Stimulated activated naive CD4-positive, alpha-beta T cell treated with Interleukin-2 at 50 U/mL for 16 hours (primary cell): ENCODE measurements at places on chromosomes 16 and 17.

- no peak for DNase-seq
Measured at GRCh38 chr16:11198828-11199227, 57.2 kb downstream of the SOCS1 start.

- no peak for DNase-seq
Measured at GRCh38 chr16:88719267-88719932, 13.1 kb downstream of the CTU2 start.

GRCh38 chr17:65564793-65565192 is 3.3 kb upstream of the AXIN2 start:
- no peak for DNase-seq

DNA sequence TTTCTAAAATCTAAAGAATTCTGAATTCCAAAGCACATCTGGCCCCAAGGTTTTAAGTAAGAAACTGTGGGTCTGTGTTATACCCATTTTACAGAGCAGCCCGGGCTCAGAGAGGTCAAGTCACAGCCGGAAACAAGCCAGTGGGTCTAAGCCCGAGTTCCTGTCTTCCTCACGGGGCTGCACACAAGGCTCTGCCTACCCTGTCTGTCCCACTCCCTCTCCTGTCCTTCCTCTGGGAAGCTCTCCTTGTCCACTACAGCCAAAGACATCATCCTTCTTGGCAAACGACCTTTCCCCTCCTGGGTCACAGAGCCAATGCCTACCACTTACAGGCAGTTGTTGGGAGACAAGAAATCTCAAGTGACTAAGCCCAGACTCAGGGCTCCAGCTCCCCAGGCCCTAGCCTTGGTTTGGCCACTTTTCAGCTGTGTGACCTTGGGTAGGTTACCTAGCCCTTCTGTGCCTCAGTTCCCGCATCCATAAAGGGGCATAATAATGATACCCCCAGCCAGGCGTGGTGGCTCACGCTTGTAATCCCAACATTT is 55.6 kb upstream of the MAP3K14 start:
- no peak for DNase-seq

DNA sequence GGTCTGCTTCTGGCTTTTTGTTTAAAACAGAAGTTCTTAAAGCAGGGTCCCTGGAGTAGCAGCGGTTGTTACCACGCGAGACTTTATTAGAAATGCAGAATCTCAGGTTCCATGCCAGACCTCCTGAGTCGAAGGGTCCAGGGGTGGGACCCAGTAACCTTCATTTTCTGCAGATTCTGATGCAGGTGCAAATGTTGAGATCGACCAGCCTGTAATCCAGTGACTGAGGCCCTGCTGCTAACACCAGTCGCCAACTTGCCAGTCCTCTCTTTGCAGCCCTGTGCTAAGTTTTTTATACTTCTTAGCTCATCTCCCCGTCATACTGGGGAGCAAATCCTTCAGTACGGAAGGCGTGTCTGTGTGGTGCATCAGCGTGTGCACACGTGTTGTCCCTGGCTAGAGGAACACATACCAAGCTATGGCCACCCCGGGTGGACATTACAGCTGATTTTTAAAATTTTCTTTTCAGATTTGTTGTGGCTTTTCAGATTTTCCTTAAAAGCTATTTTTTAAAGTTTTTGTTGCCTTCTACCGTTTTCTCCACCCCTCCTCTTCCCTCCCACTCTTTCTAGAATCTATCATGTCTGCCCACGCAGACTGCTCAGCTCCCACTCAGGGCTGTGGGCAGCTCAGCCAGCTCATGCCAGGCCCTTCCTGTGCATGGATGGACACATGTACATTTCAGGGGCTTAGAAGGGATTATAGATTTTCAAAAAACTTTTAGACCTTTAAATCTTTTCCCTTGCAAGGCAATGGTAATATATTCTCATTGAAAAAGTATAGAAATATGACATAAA is 57.7 kb downstream of the MEAK7 start:
- DNase-seq: no peak
